ENCODE measurements at places on chromosomes 6 and 20.

DNA sequence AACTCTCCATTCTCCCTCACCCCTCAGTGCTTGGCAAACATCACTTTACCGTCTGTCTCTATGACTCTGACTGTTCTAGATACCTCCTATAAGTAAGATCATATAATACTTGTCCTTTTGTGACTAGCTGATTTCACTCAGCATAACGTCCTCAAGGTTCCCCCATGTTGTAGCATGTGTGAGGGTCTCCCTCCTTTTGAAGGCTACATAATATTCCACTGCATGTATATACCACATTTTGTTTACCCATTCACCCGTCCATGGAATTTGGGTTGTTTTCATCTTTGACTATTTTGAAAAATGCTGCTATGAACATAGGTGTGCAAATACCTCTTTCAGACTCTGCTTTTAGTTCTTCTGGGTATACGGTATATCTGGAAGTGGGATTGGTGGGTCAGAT is 28.3 kb downstream of the CTCFL start:
- no peak for ATAC-seq

- ATAC-seq, result no peak
These were observed 485.6 kb upstream of the SULF2 start for GRCh38 chr20:48270885-48271284.

- no peak for ATAC-seq
These were observed 401.0 kb downstream of the CDC5L start for GRCh38 chr6:44788387-44788981.

DNA sequence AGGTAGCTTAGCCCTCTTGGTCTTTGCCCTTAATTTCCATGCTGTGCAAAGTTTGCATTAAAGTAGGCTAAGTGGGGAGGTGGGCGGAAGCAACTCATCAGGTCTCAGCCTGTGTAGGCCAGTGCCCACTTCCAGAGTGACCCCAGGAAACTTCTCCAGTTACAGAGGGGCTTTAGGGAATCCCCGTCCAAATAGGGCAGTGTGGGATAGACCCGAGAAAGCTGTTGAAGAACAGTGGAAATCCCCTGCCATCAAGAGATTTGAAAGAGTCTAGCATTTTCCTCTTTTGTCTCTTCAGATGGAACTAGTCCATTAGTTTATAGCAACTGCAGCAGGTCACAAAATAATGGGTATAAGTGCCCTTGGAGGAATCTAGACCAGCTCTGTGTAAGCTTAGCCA is 20.2 kb downstream of the SF3B5 start:
- no peak for ATAC-seq

DNA sequence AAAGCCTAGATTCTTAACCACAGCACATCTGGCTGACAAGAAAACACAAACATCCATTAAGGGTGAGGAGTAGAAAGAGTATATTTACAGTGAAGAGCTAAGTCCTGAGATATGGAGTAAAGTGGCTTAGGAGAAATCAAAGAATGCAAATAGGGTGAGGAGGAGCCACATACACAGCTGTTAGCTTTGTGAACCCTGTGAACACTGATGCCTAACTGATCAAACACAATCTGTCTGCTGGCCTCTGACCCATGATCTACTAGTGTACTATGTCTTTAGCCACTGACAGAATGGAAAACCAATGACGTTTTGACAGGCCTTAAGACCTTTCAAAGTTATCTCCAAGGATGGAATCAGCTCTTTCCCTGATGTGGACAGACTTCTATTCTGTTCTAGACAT is 75.2 kb downstream of the ZHX3 start:
- ATAC-seq, result no peak

GRCh38 chr6:16257999-16258708 is 19.8 kb downstream of the GMPR start:
- no peak for ATAC-seq
